ENCODE measurements at places on chromosomes 16 and 17.

DNA sequence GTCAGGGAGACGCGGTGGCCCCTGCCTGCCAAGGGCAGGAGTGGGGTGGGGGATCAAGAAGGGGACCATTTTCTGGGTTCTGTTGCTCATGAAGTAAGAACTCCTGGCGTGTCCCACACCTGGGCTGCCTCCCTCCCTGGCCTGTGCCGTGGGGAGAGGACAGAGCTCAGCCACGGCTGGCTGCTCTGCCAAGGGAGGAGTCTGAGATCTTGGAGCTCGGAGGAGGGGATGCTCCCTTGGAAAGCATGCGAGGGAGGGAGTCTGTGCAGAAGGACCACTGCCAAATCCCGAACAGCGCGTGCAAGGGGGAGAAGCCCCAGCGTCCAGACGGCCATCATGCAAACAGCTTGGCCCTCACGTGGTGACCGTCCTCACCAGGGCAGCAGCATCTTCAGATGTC lies 64.2 kb upstream of the ZNF469 start:
- DNase-seq, result no peak

- DNase-seq, result no peak
These were observed 209.3 kb downstream of the MSI2 start for GRCh38 chr17:57465610-57466009.

GRCh38 chr17:6998855-6999508 lies 3.1 kb downstream of the ALOX12 start:
- DNase-seq, result no peak

DNA sequence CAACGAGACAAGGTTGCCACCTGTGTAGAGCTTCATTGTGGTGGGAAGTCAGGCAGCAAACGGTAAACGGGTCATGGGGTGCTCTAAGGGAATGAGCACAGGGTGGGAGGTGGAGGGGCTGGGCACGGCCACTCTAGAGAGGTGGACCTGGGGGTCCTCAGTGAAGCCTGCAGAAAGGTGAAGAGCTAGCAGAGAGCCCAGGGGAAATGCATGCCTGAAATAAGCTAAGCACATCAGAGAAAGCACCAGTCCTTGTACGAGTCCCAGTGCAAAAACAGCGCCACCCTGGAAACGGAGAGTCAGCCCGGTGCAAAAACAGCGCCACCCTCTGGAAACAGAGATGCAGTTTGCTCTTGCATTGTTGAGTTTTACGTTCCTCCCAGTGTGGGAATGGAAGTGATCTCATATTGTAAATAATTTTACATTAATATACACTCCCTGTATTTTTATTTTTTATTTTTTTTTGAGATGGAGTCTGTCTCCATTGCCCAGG lies 65.0 kb downstream of the TBC1D16 start:
- peak; percentile 68 for DNase-seq

DNA sequence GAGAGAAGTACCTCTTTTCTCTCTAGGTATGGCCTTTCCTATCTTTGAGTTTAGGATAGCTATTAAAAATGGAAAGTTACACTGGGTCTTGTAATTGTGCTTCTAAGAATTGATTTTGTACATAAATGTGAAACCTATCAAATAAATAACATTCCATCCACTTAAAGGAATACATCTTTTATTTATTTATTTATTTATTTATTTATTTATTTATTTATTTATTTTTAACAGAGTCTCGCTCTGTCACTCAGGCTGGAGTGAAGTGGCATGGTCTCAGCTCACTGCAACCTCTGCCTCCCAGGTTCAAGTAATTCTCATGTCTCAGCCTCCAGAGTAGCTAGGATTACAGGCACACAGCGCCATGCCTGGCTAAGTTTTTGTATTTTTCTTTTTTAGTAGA lies 1114.0 kb upstream of the EEF2KMT start:
- no peak for DNase-seq

GRCh38 chr16:25035494-25036405 lies 20.6 kb upstream of the ARHGAP17 start:
- no peak for DNase-seq

- no peak for DNase-seq
These were observed 1.7 kb downstream of the ABCA8 start for GRCh38 chr17:68953340-68953997.

GRCh38 chr16:13332713-13333255 lies 431.4 kb downstream of the SHISA9 start:
- DNase-seq, result no peak

GRCh38 chr17:81306491-81306890 lies 11.4 kb upstream of the SLC38A10 start:
- DNase-seq, result no peak

DNA sequence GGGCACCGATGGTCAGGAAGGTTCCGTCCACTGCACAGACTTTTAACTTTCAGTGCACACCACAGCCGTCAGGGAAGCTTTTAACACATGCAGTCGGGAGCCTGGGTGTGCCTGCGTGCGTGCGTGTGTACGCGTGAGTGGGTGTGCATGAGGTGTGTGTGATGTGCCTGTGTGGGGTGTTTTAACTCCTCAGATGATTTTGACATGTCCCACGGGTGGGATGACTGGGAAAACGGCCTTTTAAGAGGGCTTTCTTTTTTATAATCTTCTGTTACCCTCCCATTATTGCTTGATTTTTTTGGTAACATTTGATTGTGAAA lies 152.7 kb upstream of the CHMP6 start:
- no peak for DNase-seq

- DNase-seq, result no peak
These were observed 161.4 kb upstream of the CHMP6 start for GRCh38 chr17:80830020-80830780.

Data from activated CD4-positive, alpha-beta T cell treated with anti-CD3 and anti-CD28 coated beads, Interleukin-2, amount 10 ng/mL, durations not matched to agents 24 days and 14 days (primary cell).